Tongue (tissue), 3 donors: ENCODE measurements at places on chromosomes 2 and 18. TPM values are rescaled to one million over a fixed set of nuclear protein-coding genes. Genes with fewer than 3 reads are reported as not detected.

The MYO7B gene
- total RNA-seq = 1.5 TPM

DNA sequence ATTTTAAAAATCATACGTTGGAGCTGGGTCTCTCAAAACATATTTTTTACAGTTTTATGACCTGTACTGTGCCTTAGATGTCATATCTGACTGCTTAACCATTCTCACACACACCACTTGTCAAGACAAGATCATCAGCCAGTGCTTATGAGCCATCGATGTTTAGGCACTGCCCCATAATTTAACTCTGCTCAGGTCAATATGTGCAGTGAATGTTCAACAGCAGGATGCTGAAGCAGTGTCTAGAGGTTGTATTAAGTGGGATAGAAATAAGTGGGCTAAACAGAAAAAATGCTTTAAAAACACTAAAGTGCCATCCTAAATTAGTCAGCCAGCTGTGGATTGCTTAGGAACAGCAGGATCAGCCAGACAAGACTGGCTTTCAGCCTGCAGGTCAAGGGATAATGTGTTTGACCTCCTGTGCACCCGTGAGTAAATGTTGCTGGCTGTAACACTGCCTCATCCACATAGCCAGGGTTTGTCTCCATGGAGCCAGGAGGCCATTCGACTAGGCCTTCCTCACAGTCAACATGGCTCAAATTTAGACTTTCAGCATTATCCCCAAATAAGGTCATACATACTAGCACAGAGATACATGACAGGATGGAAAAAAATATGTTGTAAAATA, 139.0 kb upstream of the NXPH2 start:
- DNase-seq = no peak

DNA sequence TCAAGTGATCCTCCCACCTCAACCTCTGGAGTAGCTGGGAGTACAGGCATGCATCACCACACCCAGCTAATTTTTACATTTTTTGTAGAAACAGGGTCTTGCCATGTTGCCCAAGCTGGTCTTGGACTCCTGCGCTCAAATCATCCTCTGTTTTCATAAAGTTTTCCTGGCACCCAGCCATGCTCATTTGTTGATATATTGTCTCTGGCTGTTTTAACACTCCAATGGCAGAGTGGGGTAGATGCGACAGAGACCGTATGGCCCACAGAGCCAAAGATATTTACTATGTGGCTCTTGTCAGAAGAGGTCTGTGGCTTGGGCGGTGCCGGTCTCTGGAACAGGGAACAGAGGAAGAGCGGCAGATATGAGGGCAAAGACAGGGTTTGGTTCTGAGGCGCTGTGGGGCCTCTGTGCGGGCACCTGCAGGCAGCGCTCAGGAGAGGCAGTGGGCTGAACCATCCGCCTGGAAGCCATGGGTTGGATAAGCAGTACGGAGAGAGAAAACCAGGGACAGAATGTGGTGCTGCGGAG, 50.2 kb downstream of the CENPO start:
- DNase-seq = no peak

DNA sequence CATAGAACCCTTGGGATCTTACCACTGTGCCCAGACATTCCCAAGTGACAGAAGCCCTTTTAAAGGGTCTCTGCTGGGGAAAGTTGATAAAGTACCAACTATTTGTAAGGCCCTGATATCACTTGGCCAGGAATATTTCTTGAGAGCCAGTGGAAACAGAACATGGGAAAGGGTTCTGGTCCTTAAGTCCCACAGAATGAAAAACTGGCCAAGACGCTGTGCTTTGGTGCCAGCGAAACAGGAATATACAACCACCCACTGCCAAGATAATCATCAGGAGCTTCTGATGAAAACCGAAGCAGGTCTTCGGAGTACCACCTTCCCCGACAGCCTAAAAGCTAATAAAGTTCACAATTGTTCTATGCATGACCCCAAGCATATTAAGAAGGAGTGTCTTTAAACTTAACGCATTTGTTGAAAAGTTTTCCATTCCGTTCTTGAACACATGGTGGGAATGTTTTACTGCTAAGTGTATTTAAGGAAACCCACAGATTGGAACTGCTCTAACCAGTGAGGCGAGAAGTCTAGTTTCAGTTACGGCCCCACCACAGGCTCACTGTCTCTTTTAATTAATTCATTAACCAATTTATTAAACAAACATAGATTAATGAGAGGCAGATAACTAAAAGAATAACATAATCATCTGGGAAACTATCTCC, 152.6 kb downstream of the ANKRD44 start:
- DNase-seq = peak; percentile 40

- no peak for DNase-seq
Observed at GRCh38 chr2:120896901-120897300, 161.2 kb downstream of the GLI2 start.
